Endothelial cell (in vitro differentiated cells): ENCODE measurements at places on chromosomes 4 and X. TPM values are rescaled to one million over a fixed set of nuclear protein-coding genes. Genes with fewer than 3 reads are reported as not detected.
A peak's percentile ranks its signal among the peaks of the same experiment; 100 is the strongest.

- no peak for DNase-seq
These were observed 224.2 kb upstream of the EMCN start for GRCh38 chr4:100742045-100742444.

The CMC4 gene
- 6.1 TPM for total RNA-seq

DNA sequence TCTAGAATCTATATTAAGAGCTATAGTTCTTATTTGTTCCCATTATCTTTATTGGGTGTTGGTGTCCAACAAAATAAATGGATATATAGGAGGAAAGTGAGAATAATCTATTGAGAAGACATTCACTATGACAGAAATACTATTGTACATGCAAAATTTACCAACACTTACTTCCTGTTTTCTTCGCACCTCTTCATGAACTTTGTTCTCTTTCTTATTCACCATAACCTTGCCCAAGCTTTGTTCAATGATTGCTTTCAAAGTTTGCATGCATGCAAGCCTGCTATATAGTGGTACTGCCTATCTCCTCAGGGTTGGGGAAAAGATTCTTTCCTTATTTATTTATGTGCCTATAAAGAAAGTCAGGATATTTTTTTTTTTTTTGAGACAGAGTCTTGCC, 176.4 kb upstream of the JADE1 start:
- no peak for DNase-seq

DNA sequence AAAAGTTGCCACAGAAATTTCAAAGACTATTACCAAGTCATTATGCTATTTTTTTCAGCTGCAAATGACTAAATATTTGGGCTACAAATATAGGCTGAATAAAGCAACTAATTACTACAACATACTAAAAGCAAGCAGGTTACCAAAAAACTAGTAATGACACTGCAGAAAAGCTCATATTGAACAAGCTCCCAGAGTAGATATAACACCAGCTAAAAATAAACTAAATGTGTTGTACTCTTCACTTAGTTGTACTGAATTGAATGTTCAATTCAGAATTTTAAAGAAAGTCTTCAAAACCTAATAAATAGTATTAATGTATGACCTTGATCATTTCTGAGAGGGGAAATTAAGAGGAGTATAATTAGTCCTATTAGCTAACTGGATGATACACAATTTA, 12.0 kb downstream of the ATP8A1 start:
- DNase-seq: no peak

The GPRASP1 gene
- total RNA-seq: 3.9 TPM

DNA sequence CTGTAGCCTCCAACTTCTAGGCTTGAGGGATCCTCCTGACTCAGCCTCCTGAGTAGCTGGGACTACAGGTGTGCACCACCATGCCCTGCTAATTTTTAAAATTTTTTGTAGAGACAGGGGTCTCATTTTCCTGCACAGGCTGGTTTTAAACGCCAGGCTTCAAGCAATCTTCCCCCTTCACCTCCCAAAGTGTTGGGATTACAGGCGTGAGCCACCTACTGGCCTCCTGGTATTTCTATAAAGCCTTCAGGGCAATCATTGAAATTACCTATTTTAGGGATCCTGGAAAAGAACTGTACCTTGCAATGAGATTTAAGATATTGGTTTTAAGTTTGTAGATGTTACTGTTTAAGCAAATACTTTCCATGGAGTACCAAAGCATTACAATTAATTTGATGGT, 13.5 kb upstream of the PLS3 start:
- no peak for DNase-seq

- DNase-seq: no peak
These were observed 120.5 kb upstream of the WDR1 start for GRCh38 chr4:10237131-10237530.

DNA sequence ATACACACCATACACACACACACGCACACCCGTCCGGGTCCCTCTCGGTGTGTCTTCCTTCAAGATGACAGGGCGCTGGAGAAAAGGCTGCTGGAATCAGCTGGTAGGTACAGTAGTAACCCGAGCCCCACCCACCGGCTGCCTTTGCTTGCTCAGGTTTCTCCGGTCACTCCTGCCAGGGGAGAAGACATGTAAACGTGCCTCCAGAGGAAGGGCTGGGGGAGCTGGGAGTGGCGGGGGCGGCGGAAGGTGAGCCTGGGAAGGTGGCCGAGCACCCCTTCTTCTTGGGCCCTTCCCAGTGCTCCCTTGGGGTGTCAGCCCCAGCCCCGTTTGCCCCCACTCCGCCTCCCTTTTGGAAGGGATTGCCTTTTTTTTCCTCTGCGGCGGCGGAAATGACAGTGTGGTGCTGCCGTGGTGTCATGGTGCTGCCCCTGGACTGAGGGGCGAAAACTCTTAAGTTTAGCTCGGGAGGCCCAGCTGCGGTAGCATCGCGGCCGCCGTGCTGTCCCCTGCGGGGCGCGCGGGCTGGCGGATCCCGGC, at the start of gene MID2:
Gene MID2, plus strand, starts transcription at position 169 of the 540 bp plus-strand sequence. CDS start 561 bp downstream, outside the sequence.
- peak; percentile 21 for DNase-seq

- no peak for DNase-seq
These were observed 30.1 kb upstream of the CYSLTR1 start for GRCh38 chrX:78357342-78358055.

The TEX13D gene
- not detected for total RNA-seq

DNA sequence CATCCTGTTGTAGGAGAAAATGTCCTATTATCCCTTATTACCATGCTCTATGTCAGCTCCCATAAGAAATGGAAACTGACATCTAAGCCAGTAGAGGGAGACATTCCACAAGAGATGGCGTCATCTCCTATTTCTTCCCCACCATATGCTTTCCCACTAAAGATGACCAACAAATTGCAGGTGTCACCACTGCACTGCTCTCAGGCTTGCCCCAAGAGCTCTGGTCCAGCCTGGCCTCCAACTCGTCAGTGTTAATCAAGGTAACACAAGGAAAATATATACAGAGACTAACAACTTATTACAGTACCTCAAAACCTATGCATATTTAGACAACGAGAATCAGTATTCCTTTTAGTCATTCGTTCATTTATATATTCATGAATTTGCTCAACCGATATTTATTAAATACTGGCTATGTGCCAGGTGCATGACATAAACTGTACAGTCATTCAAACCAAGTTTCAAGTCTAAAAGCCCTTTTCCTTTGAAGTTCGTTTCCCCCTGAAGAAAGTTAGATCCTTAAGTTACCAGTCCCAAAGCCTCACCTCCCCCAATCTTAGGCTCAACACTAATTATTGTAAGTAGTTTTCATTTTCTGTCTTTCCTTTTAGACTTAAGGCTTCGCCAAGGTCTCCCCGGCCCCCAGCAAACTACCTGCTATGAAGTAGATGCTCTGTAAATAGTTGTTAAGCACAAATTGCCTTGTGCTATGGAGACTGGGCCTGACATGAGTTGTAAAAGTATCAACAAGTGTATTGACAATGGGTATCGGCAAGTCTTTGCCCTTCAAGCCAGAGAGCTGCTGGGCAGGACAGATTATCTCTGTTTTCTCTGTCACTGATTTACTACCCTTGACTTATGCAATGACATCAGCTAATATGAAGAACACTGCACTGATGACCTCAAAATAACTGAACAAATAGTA, 3.1 kb upstream of the FGB start:
- DNase-seq: peak; percentile 43

The HSFX3 gene
- total RNA-seq: not detected

The RAB41 gene
- total RNA-seq: not detected

- DNase-seq: no peak
These were observed 16.9 kb upstream of the TMEM165 start for GRCh38 chr4:55378617-55379467.

- DNase-seq: peak; percentile 30
These were observed 78.8 kb downstream of the RLIM start for GRCh38 chrX:74535408-74536151.

GRCh38 chr4:11765849-11766453, 337.3 kb upstream of the HS3ST1 start:
- peak; percentile 38 for DNase-seq

DNA sequence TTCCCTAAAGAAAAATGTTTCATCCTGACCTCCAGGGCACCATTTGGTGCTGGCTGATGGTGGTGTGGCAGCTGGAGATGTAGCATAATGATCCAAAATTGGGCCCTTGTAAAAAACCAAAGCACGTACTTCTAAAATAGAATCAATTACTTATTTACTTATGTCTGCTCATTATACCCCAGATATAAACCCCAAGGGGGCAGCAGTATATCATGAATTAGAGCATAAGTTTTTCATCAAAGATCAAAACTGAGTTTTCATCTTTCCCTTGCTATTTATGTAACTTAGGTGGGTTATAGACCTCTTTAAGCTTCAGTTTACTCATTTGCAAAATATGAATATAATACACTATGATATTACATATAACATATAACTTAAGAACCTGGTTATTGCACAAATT, 241.1 kb downstream of the TACR3 start:
- no peak for DNase-seq

The SPIN2A gene
- total RNA-seq: 1.6 TPM

DNA sequence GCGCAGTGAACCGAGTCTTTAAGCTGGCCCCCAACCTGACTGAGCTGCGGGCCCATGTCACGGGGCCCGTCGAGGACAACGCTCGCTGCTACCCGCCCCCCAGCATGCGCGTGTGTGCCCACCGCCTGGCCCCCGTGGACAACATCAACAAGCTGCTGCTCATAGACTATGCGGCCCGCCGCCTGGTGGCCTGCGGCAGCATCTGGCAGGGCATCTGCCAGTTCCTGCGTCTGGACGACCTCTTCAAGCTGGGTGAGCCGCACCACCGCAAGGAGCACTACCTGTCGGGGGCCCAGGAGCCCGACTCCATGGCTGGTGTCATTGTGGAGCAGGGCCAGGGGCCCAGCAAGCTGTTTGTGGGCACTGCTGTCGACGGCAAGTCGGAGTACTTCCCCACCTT, 2.2 kb downstream of the PLXNA3 start:
- DNase-seq: no peak

DNA sequence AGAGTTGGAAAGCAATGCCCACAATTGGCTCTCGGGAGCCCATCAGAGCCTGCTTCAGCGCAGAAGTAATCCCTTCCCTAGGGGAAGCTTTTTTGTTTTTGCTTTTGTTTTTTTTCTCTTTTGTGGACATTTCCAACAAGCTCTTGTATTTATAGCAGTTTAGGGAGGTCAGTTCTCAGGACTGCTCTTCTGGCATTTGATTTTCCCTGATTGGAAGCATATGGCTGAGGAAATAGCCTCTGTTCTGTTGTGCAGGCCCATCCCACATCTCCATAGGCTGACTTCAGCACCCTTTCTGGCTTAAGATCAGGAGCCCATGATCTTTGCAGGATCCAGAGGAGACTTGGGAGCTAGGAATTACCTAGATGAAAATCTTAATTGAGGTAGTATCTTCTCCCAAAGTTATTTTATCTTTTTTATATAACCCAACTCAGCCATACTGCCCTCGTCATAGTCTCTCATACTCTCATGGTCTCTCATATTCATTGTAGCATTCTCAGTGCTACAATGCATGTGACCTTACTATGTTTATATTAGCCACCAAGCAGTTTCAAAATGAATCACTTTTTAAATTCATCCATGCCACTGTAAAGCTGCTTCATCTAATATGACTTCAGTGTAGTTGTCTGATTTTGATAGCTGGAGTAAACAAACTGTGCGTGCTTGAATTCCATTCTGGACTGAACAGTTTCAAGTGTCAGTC, 16.7 kb downstream of the PAGE4 start:
- DNase-seq: no peak

DNA sequence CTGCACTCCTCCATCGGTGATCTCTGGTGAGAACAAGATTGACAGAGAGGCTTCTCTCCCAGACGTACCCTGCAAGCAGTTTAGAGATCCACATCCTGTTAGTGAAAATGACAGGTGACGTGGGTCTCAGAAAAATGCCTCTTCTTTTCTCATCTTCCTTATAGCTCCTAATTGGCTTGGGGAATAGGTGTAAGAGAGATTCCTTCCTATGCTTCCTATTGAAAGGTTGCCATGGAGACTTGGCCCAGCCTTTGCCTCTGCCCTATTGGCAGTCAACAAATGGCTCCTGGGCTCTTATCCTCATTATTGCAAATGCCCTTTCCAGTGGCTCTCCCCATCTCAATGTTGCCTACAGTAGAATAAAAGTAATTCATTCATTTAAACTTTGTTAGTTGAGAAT, 26.5 kb upstream of the DGKK start:
- no peak for DNase-seq

The SLITRK2 gene
- 0.10 TPM for total RNA-seq

GRCh38 chr4:140243278-140243753, 89.3 kb upstream of the MAML3 start:
- no peak for DNase-seq

The SCRG1 gene
- not detected for total RNA-seq

DNA sequence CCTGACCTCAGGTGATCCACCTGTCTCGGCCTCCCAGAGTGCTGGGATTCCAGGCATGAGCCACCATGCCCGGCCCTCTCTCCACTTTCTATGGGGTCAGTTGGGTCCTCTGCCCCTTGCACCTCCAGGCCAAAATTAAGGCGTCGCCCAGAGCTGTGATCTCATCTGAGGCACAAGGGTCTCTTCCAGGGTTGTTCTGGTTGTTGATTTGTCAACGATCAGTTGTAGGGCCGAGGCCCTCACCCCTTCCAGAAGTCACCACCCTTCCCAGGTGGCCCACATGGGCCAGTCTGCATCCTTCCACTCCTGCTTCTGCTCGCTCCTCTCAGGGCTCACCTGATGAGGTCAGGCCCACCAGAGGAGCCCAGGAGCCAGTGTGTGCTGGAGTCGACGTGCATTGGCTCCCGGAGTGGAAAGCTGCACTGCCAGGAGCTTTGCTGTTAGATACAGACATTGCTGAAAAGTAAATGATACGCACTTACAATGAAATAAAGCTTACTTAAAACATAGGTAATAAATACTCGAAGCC, 14.3 kb upstream of the TMEM271 start:
- no peak for DNase-seq

The CHRDL1 gene
- total RNA-seq: 0.28 TPM

- DNase-seq: no peak
These were observed 207.0 kb upstream of the PDE5A start for GRCh38 chr4:119835613-119835910.

The FANCB gene
- 6.0 TPM for total RNA-seq

The CLDN22 gene
- total RNA-seq: not detected

GRCh38 chr4:11805842-11806241, 377.1 kb upstream of the HS3ST1 start:
- no peak for DNase-seq

The SORCS2 gene
- 1.3 TPM for total RNA-seq
